Activated effector memory CD4-positive, alpha-beta T cell treated with anti-CD3 and anti-CD28 coated beads, Interleukin-2, amount 50 U/mL, for 16 hours (primary cell): ENCODE measurements at places on chromosomes 1 and 21.

DNA sequence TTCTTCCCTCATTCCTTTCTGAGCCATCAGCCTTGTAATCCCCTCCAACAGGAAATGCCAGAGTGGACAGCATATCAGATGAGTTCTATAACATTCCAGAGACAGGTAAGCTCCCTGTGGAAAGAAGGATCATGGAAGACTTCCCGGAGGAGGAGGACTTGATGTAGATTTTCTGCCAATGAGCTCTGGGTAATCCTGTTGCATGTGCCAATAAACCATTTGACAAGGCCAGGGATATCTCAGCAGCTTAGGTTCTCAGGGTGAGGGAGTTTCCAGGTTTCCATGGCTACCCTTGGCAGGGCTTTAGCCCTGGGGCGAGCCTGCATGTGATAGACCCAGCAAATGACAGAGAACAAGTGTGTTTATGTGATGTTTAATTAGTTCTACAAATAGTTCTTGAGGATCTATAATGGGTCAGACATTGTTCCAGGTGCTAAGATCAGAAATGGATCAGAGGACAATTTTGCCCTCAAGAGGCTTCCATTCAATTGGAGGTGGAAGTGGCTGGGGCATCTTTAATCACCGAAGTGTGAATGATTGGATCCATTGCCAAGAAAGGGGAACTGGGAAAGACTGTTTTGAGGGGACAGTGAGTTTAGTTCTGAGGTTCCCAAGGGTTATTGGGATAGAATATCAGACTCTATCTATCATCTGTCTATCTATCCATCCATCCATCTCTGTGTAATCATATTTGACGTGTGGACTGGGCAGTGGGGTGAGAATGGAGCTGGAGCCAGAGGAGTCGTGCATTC is 6.9 kb downstream of the PLA2G5 start:
- DNase-seq = no peak

GRCh38 chr1:20166051-20166450 is 19.8 kb upstream of the UBXN10 start:
- DNase-seq = no peak

GRCh38 chr1:231626535-231626950 is at the start of gene DISC1:
TSS of gene DISC1 (plus strand) at chr1:231626790. CDS start at chr1:231626868, 78 bp downstream.
- peak; percentile 86 for DNase-seq

- DNase-seq = no peak
These were observed 14.2 kb downstream of the WDR4 start for GRCh38 chr21:42864815-42865775.

DNA sequence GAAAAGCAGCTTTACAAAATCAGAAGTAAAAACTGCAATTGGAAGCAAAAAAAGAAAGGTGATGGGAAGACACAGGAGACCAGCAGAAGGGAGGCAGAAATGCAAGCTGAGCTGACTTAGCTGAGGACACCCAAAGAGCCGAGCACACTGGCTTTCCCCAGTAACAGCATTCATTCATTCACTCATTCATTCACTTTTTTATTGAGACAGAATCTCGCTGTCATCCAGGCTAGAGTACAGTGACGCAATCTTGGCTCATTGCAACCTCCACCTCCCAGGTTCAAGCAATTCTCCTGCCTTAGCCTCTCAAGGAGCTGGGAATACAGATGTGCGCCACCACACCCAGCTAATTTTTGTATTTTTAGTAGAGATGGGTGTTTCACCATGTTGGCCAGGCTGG is 8.2 kb downstream of the ANGPTL7 start:
- DNase-seq = no peak
